ENCODE measurements at places on chromosomes 3 and 15.

GRCh38 chr3:89434621-89435380, 327.4 kb downstream of the EPHA3 start:
- DNase-seq = no peak

DNA sequence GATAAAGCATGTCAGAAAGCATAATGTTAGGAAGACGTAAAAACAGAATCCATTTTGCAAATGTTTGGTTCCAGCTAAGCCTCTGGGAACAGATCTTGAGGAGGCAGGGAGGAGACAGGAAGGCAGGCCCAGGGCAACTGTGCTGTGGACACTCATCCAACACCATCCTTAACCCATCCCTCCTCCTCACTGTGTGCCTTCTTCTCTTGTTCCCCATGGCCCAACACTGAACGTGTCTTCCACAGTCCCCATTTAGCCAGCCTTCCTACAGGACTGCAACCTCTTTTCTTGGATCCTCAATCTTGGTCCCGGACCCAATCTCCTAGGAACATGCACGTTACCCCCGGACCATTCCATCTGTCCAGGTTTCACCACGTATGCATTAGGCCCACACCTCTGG, 15.4 kb downstream of the C2CD4B start:
- DNase-seq = no peak

DNA sequence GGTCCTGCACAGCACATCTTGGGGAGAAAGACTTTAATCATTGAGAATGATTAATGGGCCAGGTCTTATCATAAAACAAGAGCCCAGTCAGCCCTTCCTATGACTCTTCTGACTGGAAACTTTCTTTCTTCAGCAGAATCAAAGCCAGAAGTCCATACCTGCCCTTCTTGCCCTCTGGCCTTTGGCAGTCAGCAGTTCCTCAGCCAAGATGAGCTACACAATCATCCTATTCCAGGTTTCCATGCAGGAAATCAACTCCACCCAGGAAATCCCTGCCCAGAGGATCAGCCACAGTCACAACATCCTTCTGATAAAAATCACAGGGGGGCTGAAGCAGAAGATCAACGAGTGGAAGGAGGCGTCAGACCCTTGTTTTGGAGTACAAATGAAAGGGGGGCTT, 26.9 kb downstream of the ZNF589 start:
- DNase-seq = no peak

GRCh38 chr15:26805470-26805869, 32.6 kb upstream of the GABRB3 start:
- no peak for DNase-seq

DNA sequence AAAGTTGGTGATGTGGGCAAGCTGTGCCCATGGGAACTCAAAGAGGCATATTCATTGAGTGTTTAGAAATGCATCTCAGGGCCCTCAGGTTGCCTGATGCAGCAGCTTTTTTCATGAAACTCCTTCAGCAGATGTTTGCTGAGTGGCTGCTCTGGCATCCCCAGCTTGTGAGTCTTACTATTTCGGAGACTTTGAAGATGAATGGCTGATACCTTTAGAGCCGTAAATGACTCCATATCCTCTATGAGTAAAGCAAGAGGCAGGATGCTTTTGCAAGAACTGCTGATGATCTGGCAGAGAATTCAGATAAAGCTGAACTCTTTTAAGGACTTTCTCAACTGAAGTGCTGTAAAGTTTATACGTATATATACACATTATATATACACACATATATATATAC, 384.3 kb downstream of the CACNA2D3 start:
- no peak for DNase-seq

GRCh38 chr3:59258550-59259260, 208.9 kb upstream of the CFAP20DC start:
- no peak for DNase-seq

GRCh38 chr3:14663396-14664135, 11.4 kb upstream of the C3orf20 start:
- DNase-seq = no peak

DNA sequence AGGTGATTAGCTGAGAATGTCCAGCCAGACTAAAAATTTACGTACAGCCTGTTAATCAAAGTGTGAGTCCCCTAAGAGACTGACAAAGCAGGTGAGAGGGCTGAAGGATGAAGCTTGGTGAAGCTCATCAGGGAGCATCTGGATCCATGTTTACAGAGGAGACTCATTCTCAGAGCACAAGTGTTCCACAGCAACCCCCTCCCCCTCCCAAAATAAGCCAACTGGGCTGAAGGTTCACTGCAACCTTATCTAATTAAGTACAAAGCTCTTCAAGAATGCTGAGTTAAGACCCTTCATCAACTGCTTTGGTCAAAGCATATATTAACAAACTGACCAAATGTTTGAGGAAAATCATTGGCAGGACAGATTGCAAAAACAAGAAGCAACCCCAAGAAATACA, 262.6 kb upstream of the ZNF385D start:
- DNase-seq = no peak

GRCh38 chr3:136311968-136312367, 61.8 kb downstream of the PCCB start:
- DNase-seq = no peak

DNA sequence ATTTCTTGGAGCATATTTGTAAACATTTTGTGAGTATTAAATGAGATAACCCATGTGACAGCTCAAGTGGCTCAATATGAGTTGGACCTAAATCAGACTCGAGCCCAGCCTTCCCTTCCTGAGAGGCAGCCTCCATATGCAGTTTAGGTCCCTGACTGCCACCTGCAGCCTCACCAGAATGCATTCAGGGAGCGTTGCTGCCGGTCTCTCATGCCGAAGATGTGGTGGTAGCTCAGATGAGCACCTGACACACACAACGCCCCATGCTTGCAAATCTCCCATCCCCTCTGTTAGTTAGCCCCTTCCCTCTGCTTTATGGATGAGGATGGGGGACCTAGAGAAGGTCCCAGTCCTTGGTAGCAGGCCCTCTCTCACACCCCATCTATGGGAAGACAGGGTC, 9.2 kb downstream of the ST6GAL1 start:
- DNase-seq = no peak

DNA sequence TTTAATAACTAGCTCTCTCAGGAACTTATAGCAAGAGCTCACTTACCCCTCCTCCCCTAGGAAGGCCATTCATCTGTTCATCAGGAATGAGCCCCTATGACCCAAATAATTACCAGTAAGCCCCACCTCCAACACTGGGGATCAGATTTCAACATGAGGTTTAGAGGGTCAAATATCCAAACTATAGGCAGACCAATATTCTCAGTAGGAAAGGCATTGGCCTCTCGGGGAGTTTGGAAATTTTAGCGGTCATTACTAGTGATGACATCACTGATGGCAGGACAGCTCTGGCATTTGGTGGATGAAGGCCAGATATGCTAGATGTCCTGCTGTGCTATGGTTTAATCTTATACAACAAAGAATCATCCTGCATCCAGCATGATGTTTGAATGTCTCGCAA, 15.2 kb upstream of the CD47 start:
- no peak for DNase-seq

GRCh38 chr3:99747915-99748314, 69.7 kb upstream of the CMSS1 start:
- no peak for DNase-seq

- DNase-seq = no peak
Observed at GRCh38 chr3:117622171-117622841, 912.7 kb downstream of the TUSC7 start.

DNA sequence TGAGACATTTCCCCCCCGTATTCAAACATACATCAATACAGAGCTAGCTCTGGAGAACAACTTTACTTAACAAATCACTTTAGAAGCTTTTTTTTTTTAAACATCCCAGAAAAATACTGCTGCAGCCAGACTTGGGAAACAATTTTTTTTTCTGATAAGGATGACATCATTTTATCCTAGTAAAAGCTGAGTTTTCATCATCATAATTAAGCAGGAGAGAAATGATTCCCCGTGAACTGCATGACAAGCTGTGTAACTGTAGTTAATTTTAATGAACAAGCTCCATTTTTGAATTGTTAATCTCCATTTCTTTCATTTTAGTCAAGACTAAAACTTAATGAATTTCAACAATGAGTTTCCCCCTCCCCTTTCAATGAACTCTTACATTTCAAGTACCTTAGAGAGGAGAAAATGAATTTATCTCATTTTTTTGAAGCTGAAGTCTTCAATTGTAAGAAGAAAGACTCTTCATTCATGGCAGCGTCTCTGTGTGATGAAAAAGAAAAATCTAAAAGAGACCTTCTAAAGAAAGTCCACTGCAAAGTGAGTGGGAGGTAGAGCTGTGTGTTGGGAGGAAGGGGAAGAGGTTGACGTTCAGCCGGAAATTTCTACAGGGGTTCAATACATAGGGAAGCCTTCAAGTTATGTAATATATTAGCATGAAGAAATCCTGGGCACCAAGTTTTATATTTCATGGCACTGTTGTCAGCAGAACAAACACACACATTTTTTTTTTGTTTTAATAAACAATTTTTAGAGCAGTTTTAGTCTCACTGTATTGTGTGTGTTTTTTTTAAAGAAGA, 31.7 kb downstream of the HES1 start:
- no peak for DNase-seq

DNA sequence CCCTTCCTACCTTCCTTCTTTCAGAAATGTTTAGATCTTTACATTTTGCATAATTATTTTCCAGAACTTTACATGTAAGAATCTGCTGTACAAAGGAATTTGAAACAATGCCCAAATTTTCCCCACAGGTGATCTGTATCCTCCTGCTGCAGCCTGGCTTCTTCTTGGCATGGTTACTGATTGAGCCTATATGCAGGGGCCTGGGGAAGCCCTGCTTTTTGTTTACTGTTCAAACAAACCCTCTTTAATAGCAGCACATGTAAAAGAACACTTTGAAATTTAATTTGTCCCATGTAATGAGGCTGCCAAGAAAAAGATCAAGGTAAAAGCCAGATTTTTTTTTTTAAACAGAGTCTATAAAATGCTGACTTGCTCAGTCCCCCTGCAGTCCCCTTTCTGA, 432.2 kb downstream of the TUSC7 start:
- DNase-seq = no peak

GRCh38 chr3:8937064-8938020, 25.9 kb downstream of the RAD18 start:
- no peak for DNase-seq

DNA sequence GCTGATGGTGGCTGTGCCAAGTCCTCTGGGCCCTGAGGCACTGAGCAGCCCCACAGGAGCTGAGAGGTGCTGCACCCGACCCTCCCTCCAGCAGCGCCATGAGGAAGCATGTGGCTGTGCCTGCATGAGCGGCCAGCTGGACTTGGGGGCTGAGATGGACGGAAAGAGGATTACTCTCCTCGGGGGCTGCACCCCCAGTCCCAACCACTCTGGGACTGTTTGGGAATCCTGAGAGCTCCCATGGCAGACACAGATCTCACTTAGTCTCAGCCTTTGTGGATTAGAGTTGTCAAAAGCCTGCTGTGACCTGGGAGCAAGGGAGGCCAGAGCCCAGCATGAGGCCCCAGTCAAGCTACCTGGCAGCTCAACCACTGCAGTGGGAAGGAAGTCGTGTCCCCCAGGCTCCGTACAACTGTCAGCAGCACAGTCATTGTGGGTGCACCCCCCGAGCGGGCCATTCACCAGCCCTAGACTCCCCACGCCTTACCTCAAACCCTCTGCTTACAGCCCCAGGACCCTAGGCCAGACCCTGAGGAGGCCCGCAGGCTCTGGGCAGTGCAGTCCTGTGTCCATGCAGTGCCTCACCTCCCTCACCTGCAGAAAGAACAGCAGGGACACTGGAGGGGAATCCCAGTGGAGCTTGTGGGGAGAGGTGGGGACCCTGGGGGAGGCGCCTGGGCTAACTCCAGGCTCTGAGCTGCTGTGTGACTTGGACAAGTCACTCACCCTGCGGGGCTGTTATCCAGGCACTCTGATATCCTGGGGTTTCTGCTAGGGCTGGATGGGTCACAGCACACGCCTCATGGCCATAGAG, 17.1 kb downstream of the PRR23E start:
- DNase-seq = no peak

- no peak for DNase-seq
Observed at GRCh38 chr3:117553461-117553860, 843.9 kb downstream of the TUSC7 start.

GRCh38 chr3:78754066-78754743, 1013.6 kb downstream of the ROBO1 start:
- DNase-seq = no peak

- no peak for DNase-seq
Observed at GRCh38 chr3:30682434-30683155, 76.2 kb downstream of the TGFBR2 start.

DNA sequence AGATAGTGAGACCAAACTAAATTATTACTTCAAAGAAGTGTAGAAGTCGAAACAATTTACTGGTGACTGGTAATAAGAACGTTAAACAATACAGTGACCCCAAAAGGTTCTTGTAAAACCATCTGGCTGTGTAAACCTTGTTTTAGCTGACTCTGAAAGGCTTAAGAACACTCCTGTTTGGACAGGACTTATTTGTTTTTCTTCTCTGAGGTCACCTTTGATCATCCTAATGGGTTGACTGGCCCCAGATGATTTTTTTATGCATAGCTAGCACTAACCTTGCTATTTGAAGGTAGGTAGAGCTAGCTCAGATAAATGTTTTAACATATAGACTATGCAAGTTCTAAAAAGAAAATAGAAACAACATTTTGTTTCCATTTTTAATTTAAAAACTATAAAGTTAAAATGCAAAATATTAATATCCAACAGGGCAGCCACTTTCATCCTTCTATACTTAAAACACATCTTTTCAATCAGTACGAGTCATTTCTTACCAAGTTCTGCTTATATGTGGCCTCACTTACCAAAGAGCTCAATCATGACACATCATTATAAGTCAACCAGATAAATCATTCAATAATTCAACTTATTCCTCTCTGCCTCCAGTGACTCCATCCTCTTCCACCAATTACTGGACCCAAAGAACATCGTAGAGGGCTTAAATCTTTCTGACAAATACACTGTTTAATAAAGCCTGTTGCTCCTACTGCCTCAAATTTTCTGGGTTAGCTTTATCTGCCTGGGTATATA, 158.8 kb downstream of the SSR3 start:
- no peak for DNase-seq

GRCh38 chr3:131526801-131527347, 24.1 kb upstream of the MRPL3 start:
- peak; percentile 12 for DNase-seq

DNA sequence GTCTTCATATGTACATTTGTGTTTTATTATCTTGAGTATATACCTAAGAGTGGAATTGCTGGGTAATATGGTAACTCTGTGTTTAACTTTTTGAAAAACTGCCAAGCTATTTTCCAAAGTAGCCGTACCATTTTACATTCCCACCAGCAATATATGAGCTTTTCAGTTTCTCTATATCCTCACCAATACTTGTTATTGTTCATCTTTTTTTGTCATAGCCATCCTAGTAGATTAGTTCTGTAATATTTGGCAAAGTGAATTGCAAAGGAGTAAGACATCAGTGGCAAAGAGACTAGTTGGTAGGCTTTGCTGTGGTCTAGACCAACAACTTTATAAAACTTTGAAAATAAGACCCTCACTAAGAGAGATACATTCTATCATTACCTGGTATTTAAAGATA, 21.4 kb downstream of the OXSR1 start:
- no peak for DNase-seq

GRCh38 chr3:185572183-185572582, 13.9 kb upstream of the SENP2 start:
- no peak for DNase-seq

- DNase-seq = no peak
Observed at GRCh38 chr15:88989578-88989977, 76.4 kb upstream of the MFGE8 start.

GRCh38 chr3:58049143-58049785, 41.0 kb downstream of the FLNB start:
- DNase-seq = no peak

GRCh38 chr15:23877502-23878412, 190.7 kb upstream of the NDN start:
- DNase-seq = peak; percentile 40

- no peak for DNase-seq
Observed at GRCh38 chr15:80325206-80325605, 73.2 kb upstream of the CTXND1 start.
